ENCODE measurements at places on chromosomes 7 and 10.

- DNase-seq, result no peak
Measured at GRCh38 chr7:51242881-51243518, 73.6 kb downstream of the COBL start.

GRCh38 chr7:5495581-5496375 is 72.1 kb upstream of the TNRC18 start:
- DNase-seq, result no peak

GRCh38 chr10:6788231-6788630 is 208.2 kb upstream of the PRKCQ start:
- no peak for DNase-seq

DNA sequence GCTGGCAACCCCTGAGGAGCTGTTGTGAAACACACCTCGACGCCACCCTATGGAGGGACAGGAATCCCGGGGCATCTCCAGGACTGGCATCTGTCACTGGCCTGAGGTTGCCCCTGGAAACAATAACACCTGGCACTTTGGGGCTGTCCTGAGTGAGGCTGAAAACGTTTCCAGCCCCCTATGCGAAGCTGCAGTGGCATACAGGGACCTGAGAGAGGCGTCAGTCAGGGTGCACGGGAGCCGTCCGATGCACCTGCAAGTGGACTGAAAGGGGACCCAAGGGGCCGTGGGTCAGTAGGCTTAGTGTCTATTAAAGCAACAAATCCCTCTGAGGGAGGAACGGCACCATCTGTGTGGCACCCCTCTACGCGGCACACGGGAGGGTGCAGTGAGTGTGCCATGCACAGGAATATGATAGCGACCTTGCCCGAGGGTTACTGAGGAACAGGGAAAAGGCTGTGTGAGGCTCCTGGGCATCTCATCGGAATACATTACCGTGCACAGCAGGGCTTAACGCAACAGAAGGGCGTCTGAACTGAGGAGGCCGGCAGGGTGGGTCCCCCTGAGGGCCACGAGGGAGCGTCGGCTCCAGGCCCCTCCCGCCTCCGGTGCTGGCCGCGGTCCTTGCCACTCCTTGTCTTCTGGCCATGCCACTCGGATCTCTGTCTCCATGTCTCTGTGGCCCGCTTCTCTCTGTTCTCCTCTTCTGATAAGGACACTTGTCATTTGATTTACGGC is 50.4 kb downstream of the FOXL3 start:
- no peak for DNase-seq

DNA sequence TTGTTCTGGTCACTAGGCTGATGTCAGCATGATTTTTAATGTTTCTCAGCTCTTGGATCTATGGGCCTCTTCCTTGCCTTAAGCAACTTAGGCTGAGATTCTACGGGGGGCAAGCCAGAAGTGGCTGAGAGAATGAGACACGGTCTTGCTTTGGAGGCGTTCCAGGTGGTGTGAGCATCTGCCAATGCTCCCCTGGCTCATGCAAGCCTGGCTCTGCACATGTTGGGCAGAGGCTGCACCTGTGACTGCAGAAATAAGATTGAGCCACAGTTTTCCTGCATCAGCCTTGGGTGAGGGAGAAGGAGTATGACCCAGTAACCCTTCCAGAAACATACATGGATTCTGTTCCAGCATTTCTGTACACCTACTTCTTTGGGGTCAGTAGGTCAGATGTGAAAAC is 41.9 kb downstream of the C10orf120 start:
- DNase-seq, result no peak

DNA sequence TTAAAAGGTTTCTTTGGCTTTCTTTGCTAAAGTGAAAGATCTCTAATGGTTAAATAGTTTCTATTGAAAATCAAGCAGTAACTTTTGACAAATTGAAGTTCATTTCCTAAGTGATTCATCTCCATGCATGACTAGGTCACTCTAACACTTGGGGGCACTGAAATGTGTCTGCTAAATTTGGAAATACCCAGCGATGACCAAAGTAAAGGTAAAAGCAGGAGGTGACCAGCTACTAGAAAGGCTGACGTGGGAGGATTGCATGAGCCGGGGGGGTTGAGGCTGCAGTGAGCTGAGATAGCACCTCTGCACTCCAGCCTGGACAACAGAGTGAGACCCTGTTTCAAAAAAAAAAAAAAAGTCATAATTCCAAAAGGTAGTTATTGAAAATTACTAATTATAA is 111.8 kb upstream of the GPR141 start:
- no peak for DNase-seq

- peak; percentile 64 for DNase-seq
Measured at GRCh38 chr10:110279407-110279986, 25.2 kb downstream of the SMNDC1 start.

DNA sequence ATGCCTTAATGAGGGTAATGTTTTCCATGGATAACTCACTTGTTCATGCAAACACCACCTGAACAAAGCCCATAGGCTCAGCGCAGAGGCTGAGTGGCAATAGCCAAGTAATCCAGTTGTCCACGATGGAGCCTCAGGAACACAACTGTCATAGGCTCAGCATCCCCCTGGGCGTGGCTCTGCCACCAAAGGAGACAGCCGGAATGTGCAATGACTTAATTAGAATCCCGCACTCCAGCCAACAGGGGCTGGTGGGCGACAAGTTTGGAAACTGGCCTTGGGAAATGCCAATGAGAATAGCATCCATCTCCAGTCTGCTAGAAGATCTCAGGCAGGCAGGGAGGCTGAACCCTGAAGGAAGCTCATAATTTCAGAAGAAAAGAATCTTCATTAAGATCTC is 411.7 kb upstream of the NRP1 start:
- DNase-seq, result no peak

GRCh38 chr7:33039257-33039902 is 23.2 kb downstream of the NT5C3A start:
- no peak for DNase-seq

DNA sequence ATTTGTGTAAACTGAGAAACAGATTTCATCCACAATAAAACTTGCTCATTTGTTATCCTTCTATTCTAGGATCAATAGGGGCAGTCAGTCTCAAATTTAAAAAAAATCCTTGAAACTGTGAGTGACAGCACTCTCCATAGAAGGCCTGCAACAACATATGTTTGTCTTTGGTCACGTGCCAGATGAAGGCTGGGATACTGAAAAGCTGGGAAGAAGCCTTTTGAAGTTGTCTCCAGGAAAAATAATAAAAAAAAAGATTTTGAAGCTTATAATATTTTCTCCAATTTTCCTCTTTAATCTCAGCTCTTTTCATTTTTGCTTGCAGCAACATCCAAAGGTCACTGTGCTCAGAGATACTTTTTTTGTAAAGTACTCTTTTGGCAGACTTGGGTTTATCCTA is 128.6 kb upstream of the SLC26A5 start:
- no peak for DNase-seq

GRCh38 chr7:121595758-121596696 is 199.9 kb upstream of the FAM3C start:
- DNase-seq, result no peak

DNA sequence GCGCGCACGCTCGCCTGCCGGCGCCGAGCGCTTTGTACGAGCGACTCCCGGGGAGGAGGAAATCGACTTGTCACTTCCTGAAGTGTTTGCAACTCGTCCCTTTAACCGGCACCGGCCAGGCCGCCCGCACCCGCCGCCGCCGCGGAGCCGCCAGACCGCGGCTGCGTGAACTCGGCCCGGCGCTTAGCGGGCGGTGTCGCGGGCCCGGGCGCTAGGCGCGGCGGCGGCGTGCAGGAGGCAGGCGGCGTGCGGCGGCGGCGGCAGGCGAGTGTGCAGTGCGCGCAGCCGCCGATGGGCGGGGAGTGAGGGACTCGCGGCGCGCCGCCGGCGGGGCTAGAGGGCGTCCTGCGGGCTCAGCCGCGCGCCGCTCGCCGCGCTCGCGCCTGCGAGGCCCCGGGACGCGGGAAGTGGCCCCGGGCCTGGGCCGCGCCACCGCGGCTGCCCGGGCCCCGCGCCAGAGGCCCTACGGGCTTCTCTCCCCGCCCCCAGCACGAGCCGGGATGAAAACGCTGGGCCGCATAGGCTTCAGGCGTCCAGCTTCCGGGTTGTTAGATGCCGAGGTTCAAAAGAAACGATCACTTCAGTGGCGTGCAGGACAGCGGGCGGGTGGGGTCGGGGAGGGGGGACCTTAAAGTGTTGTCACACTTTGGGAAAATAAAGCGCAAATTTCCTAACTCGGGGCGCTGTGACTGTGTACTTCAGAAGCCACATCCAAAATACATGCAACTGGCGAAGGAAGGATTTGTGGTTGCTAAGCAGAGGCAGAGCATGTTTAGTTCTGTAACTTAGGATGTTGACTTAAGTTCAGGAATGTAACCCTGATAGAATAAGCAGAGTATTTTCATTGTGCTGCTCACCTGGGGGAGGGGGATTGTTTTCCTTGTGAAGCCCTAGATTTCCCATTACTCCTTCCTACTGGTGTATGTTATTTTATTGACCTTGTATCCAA is at the start of gene FAM53B:
TSS of gene FAM53B (minus strand) at position 277 of the 949 bp plus-strand sequence. CDS start 37,665 bp downstream, outside the sequence.
- DNase-seq, result peak; percentile 87

DNA sequence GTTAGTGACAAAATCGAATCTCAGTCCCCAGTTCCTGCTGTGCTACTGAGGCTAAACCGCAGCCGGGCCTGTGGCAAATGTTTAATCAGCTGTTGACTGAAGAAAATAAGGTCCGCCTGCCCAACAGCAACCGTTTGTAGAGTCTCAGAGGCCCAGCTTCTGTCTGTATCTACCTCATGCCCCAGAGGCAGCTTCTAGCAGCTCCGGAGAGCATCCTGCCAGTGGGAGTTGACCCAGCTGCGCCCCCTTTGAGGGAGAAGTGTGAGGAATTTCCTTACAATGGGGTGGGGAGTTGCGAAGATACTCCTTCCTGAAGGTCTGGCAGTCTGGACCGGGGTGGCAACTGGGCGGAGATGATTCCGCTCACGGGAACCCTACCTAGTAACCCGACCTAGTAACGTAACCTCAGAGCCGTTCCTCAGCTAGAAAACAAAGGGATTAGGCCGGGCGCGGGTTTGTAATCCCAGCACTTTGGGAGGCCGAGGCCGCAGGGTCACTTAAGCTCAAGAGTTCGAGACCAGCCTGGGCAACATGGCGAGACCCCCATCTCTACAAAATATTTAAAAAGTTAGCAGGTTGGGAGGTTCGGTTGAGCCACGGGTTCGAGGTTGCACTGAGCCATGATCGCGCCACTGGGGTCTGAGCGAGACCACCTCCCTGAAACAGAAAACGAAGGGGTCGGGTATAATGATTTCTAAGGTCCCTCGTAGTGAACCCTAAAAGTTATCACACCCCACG is 846 bp upstream of the ZNF775 start:
- peak; percentile 68 for DNase-seq

DNA sequence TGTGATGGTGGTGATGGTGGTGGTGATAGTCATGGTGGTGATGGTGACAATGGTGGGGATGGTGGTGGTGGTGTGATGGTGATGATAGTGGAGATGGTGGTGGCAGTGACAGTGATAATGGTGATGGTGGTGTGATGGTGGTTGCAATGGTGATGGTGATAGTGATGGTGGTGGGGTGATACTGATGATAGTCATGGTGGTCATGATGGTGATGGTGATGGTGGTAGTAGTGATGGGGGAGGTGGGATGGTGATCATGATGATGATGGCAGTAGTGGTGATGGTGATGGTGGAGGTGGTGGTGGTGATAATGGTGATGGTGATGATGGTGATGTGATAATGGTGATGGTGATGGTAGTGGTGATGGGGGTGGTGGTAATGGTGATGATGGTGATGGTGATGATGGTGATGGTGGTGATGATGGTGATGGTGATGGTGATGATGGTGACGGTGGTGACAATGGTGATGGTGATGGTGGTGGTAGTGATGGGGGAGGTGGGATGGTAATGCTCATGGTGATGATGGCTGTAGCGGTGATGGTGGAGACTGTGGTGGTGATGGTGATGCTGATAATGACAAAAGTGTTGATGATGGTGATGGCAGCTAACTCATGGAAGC is 4.7 kb upstream of the PWWP2B start:
- no peak for DNase-seq

DNA sequence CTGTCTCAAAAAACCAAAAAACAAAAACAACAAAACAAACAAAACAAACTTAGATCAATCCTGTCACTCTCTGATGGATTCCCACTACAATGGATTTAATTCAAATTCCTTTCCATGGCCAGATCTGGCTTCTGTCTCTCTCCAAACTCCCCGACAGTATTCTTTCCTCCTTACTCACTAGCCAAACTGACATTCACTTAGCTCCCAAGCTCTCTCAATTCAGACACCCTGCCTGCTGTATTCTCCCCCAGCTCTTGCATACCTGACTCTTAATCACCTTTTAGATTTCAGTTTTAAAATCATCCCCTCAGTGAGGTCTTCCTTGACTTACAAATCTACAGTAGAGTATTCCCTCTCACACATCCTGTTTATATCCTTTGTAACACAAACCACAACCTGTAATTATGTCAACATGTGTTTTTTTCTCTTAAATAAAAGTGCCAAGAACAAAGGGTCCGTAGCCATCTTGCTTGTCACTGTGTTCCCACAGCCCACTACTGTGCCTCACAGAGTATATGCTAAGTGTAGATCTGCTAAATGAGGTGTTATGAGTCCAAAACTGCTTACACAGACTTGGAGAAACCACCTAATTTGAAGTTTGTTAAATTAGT is 14.4 kb downstream of the HERPUD2 start:
- DNase-seq, result no peak

DNA sequence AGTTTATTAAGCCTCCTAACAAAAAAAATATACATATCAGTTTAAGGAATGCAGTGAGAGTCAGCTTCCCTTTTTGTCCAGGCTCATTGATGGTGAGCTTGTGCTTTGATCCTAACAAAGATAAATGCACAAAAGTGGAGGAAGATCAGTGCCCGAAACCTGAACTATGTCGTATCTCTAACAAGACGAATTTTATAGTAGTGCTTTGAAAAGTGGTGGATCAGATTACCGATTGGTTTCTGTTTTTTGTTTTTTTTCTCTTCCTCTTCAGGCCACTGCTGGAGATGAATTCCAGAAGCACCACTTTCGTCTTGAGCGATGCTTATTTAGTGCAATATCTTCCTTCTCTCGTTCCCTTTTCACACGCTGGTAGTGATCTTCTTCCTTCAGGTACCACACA is 72.8 kb downstream of the RHOBTB1 start:
- no peak for DNase-seq

DNA sequence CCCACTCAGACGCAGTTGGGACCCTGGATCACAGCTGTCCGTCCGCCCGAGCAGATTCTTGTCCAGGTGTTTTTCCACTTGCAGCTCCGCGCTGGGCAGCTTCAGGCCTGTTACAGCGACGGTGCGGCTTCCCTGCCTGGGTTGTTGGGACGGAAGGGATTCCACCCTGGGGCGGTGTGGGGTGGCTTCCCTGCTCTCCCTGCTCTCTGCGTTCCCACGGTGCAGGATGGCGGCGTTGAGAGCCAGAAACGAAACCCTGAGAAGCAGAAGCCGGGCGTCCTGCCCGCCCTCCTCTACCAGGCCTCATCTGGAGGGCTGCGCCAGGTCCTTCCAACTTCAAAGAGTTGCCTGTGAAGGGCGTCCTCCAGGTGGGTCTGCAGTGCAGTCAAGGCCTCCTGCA is 194.4 kb downstream of the ADARB2 start:
- DNase-seq, result no peak

Data from CD4-positive, alpha-beta T cell treated with Interleukin-6 for 4 hours (primary cell).